SW 1271 (cell line): ENCODE measurements at places on chromosomes 4 and X.

DNA sequence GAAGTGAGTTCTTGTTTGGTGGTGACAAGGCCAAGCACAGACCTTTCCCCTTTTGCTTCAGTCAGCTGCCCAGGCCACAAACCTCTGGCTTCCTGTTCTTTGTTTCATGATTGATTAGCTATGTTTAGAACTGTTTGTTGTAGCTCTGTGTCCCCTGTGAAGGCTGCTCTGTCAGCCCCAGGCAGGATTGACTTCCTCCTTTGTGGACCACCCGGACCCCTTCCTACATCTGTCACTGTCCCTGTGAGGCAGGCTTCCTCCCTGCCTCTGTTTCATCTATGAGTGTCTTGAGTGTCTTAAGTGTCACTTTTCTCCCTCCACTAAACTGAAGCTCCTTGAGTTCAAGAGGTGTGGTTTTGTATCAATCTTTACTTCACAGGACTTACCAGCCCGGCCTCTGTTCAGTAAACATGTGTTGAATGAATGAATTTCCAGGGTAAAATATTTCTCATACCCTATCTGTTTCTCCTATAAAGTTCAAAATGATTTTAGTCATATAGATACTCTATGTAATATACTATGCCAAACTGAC lies 83.5 kb downstream of the ZNF674 start:
- no peak for DNase-seq

DNA sequence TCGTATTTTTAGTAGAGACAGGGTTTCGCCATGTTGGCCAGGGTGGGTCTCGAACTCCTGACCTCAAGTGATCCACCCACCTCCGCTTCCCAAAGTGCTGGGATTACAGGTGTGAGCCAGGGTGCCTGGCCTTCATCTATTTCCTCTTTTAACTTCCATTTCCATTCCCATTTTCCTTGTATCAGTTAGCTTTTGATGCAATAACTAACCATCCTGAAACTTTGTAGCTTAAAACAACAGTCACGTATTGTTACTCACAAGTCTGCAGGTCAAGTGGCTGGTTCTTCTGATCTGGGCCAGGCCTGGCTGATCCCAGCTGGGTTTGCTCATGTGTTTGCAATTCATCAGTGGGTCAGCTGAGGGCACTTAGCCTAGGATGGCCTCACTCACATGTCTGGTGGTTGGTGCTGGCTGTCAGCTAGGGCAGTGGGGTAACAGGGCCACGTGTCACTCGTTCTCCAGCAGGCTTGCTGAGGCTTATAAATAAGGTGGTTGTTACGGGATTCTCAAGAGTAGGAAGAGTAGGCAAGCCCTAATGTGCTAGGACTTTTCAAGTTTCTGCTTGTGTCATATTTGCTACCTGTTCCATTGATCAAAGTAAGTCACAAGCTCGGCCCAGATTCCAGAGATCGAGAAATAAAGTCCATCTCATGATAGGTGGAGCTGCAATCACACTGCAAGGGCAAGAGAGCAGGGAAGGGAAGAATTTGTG lies 88.2 kb downstream of the SOWAHB start:
- no peak for DNase-seq

- DNase-seq, result no peak
Observed at GRCh38 chr4:136664988-136665387, 867.3 kb downstream of the PCDH18 start.

GRCh38 chrX:72245461-72246089 lies 6.7 kb upstream of the ERCC6L start:
- peak; percentile 4 for DNase-seq

DNA sequence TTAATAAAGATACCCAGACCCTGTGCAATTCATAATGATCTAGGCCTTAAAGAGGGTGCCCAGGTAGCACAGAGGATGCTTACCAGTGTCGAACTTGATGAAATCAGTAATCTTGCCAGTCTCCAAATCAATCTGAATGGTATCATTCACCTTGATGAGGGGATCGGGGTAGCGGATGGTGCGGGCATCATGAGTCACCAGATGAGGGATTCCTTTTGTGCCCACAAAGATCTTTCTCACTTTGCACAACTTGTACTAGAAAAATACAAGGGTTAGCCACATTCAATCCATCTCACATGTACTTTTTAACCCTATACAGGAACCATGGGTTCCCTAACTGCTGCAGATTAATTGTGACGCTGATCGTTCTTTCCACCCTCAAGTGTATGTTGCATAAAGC lies 3.3 kb downstream of the RPS4X start:
- DNase-seq, result no peak

DNA sequence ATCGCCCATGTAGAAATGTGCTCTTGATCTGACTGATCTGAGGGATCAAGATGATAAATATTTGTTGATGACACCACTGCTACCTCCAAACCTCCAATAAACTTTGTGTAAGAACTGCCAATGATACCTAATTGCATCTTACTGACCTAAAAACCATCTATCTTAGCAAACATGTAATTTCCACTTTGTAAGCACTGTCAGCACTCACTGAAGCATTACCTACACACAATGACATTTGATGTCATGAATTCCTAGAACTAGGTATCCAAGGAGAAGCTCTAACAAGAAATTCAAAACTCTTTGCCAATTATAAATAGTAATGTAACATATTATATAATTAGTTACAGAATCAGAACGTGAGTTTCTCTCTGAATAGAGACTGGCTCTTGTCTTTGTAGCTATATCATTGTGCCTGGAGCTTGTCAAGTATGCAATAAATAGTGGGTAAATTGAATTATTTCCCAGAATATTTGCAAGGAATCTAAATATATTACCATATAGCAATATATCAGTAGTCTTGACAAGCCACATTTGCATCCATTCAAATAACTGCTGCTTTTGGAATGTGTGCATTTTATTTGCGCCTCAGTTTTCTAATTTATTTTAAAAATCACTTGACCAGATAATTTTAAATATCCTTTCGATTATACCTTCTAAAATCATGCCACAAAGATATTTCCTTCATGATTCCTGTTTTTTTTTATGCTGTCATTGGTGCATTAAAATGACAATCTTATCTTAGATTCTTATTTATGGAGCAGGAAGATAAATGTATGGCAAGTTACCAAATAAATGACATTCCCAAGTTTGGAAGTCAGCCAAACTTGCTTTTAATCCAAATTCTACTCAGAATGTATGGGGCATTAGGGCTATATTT lies 232.3 kb upstream of the NEIL3 start:
- no peak for DNase-seq

- DNase-seq, result no peak
Observed at GRCh38 chr4:85854546-85854945, 379.6 kb downstream of the ARHGAP24 start.

DNA sequence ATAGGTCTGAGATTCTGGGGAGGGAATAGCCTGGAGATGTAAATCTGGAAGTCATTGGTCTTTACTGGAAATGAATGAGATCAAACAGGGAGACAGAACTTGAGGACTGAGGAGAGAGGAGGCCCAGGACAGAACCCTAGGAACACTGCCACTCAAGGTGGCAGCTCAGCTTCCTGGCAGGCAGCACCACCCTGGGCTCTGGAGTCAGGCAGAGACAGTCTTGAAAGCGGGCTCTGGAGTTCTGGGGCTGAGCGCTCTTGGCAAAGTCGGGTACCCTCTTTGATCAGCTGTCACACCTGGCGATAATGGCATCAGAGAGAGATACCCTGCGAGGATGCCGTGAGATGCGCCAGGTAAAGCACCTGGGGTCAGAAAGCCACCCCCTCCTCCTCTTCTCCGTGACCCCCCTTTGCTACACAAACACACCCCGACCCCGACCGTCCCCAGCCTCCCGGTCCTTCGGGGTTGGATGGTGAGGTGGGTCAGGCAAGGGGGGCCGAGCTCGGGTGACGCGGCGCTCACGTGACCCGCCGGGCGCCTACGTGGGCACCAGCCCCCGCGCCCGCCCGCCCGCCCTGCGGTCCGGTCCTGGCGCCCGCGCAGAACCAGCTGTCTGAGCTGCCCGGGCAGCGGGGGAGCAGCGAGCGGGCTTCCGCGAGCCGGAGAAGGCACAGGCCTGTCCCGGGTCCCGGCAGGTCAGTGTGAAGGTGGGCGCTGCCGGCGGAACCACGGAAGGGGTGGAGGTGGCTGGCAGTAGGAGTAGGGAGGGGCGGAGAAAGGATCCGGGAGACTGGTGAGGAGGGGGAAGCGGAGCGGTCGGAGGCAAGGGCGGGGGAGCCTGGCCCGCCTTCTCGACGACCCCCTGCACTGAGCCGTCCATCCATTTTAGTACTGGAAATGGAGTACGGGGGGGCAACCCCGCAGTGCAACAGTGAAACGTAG lies at the start of gene TCEAL3:
TSS of gene TCEAL3 (plus strand) at position 600 of the 942 bp plus-strand sequence. CDS start 1,102 bp downstream, outside the sequence.
- no peak for DNase-seq

GRCh38 chr4:26857278-26858034 lies 3.2 kb upstream of the STIM2 start:
- DNase-seq, result peak; percentile 83

DNA sequence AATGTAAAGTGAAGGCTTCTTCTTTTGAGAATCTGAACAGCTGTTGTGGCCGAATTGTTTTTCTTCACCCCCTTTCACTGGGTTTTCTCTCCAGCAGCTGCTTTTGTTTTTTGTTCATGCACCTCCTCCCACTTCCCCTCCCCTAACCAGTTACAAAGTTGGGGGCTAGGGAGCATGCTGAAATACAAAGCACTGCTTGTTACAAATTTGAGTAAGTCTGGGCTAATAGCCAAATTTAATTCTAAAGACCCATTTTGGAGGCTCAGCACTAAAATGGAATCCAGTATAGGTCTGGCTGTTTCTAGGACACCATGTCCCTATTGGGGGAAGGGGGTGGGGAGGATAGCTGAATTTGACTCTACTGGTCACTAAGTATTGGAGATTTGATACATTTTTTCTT lies 89.2 kb upstream of the GPM6B start:
- no peak for DNase-seq

- DNase-seq, result no peak
Observed at GRCh38 chr4:84852081-84852480, 114.4 kb downstream of the WDFY3 start.

GRCh38 chr4:183485411-183486160 lies 19.3 kb upstream of the ING2 start:
- no peak for DNase-seq

DNA sequence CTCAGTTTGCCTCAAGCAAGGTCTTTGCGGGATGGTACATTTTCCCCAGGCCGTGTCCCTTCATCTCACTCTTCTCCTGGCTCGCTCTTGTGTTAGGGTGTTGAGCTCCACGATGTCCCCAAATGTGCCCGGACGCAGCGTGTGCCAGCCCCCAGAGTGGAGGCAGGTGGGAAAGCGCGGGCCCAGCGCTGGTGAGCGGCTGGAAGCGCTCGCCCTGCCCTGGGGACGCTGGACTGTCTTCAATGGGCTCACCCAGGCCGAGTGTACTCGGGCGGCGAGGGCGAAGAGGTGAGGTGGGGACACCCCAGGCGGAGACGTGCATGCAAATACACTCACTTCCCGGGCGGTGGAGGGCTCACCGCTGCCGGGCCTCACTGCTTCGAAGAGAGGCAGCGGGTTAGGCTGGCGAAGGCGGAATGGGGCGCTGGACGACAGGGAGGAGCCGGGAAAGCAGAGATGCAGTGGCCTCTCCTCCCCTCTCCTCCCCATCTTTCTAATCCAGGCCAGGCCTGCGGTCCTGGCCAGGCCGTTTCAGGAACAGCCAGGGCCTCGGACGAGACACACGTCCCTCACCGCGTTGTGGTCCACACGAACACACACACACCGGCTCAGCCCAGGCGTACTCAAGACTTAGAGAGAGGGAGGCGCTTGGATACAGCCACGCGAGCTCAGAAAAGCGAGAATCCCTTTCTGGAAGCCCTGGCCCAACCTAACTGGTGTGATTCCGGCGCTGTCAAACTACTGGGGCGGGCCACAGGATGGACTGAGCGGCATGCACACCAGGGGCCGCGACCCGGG lies 2.2 kb downstream of the NKX6-1 start:
- no peak for DNase-seq

DNA sequence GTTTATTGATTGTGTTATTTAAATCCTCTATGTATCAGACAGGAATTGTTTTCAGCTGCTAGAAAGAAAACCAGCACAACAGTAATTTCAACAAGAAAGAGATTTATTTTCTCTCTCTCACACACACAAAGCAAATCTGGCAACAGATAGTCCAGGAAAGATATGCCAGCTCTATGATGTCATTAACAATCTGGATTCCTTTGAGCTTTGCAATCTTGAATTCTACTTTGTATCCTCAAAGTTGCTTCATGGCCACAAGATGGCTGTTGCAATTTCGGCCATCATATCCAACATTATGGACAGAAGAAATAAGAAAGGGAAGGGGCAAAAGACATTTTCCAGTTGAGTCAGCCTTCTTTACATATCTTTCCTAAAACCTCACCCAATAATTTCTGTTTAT lies 19.8 kb upstream of the FMR1 start:
- no peak for DNase-seq

GRCh38 chr4:48905363-48906015 lies 1.1 kb downstream of the OCIAD2 start:
- DNase-seq, result no peak

- DNase-seq, result no peak
Observed at GRCh38 chrX:35800474-35800873, 2.3 kb downstream of the MAGEB16 start.

DNA sequence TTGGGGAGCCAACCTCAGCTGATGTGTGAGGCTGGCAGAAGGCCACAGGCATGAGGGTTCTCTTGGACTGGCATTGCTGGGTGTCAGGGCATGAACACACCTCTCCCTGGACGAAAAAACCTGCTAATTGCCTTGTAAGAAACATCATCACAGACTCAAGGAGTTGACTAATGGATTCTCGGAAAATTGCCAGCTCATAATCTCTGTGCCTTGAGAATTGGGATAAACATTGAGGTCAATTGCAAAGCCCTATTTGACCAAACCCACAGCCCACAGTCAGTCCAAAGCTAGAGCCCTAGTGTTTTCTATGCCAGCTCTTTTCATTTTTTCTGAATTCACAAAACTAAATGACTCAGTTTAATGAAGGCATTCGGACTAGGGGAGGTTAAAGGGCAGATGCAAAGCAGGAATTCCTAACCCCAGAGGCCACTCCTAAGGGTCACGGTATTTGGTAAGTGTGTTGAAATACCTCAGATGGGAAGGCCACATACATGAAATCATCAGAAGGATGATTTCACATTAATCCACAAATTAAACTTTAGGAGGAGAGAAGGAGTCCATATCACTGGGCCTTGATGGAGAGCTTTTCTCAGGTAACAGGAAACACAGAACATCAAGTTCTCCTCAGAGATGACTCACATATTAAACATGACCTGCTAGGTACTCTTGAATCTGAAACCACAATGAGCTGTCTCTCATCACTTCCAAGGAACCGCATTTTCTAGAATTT lies 39.0 kb upstream of the RASL11B start:
- no peak for DNase-seq

DNA sequence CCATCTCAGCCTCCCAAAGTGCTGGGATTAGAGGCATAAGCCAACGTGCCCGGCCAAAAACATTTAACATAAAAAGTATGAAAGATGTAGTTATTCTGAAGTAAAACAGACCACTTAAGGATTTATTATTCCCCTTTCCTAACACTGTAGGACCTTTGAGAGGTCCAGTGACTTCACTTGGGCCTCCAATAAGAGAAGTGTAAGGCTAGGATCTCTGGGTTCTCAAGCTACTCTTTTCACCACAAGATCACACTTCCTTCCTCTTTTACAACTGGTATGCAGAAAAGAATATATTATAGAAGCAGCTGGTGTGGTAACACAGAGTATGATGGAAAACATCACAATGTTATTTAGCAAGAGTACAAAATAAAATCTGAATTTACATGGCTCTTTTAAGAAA lies 30.2 kb upstream of the CCNG2 start:
- DNase-seq, result no peak
